ENCODE measurements at places on chromosomes 16 and 17.

DNA sequence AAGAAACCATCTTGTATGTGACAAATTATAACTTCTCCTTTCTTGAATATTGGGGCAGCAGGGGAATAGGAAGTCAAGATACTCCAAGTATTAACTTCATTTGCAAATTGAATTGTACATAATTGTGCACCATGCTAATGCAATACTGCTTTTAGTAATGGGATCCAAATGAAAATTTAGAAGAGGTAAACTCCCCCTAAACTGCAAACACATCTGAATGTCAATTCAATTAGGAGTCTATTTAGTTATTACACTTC, 4.5 kb downstream of the STAT5B start:
- no peak for DNase-seq

DNA sequence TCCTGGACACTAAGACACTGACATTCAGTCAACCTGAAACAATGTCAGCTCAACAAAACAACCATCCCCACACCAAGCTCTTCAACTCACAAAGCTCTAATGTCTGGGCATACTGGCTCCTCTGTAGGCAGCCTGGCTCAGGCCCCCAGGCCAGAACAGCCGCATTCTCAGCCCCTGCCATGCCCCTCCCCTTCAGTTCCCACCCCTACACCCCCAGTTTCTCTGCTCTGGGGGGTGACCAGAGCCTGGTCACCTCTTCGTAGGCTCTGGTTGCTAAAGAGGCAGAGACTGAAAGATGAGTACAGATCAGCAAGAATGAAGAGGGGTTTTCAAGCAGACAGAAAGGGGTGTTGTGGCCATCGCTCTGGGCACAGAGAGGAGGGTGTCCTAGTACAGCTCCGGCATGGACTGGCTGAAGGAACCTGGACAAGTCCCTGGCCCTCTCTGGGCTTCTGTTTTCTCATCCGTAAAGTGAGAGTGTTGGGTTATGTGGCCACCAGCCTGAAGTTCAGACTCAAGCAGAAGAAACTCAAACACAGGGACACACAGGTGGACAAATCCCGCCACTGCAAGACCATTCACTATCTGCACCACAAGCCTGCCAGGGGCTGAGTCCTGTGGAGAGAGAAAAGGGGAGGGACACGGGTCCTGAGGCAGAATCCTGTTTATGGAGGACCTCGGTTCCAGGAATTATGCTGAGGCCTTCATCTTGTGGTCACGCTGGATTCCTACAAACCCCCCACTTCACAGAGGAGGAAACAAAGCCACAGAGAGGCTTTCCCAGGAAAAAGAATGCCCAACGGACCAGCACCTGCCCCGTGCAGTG, 987 bp upstream of the SLC4A1 start:
- no peak for DNase-seq

DNA sequence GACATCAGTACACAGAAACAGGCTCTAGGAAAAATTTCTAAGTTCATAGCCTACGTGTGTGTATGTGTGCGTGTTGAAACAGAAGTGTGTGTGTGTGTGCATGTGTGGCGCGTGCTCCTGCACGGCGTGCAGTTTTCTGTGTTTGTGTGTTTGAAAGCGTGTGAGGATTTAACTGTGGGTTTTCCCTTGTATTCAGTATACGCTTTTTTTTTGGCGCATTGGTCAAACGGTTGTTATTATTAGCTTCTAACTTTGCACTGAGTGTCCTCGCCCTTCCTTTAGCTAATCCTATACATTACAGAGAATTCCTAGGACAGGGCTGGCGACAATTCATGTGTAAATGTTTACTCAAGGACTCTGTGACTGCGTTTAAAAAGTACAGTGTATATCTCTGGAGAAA, 23.0 kb downstream of the TMC6 start:
- peak; percentile 40 for DNase-seq

DNA sequence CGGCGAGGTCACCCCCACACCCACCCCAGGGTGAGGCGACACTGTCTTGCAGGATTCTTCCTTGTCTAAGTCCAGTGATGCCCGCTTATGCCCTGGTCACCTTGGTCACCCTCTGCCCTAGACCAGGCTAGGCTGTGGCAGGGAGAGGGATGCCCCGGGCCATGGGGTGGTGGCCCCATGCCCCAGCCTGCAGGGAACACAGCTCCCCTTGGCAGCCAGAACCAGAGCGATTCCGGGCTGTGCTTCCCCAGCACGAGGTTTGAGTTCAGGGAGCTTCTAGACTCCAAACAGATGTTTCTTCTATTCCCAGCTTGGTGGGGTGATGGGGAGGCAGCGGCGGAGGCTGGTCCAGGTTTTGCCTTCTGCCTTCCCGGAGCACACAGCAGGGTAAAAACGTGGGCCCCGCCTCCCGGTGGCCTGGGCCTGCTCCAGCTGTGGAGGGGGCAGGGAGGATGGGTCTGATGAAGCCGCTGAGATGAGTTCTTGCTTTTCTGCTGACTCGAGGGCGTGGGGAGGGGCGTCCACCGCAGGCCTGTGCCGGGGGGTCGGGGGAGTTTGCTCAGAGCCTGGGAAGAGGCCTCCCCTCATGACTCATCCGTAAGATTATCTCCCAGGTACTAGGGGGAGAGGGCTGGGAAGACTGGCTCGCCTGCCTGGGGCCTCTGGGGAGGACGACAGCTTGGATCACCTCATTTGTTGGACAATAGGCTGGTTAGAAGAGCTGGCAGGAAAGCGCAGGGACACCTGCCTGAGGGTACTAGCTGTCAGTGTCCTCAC, 15.4 kb downstream of the SMTNL2 start:
- DNase-seq, result no peak

DNA sequence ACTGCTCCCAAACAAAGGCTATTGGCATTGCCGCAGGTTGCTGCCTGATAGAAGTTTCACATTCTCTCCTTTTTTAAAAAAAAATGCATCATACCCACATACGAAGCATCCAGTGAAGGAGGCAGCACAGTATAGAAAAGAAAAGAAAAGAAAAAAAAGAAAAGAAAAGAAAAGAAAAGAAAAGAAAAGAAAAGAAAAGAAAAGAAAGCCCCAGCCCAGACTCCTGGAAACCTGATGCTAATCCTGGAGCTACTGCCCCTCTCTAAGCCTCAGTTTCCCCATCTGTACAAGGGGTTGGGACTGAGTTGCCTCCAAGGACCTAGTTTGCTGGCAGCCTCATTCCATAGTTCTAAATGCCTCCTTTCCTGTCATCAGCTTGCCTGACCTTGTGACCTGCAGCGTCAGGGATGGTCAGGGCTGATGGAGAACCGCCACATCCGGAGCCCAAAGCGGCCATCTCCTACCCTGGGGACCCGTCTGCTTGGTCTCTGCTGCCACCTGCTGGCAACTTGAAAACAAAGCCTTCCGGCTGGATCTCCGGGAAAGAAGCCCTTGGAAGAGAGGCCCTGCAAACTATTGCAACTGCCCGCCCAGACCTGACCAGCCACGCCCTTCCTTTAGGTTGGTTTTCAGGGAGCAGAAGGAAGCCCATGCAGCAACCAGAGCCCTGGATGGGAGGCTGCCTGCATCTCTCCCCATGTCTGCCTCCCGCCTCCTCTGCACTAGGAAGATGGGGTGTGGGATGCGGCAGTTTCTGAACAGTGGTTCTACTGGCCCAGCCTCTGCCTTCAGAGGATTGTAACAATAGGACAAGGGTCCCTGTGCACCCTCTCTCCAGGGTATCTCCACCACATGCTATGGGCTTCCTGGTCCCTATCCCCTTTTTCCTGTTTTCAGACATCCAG, 13.0 kb downstream of the AIPL1 start:
- DNase-seq, result peak; percentile 88

- DNase-seq, result no peak
Observed at GRCh38 chr17:80668375-80669148, 123.9 kb downstream of the RPTOR start.

DNA sequence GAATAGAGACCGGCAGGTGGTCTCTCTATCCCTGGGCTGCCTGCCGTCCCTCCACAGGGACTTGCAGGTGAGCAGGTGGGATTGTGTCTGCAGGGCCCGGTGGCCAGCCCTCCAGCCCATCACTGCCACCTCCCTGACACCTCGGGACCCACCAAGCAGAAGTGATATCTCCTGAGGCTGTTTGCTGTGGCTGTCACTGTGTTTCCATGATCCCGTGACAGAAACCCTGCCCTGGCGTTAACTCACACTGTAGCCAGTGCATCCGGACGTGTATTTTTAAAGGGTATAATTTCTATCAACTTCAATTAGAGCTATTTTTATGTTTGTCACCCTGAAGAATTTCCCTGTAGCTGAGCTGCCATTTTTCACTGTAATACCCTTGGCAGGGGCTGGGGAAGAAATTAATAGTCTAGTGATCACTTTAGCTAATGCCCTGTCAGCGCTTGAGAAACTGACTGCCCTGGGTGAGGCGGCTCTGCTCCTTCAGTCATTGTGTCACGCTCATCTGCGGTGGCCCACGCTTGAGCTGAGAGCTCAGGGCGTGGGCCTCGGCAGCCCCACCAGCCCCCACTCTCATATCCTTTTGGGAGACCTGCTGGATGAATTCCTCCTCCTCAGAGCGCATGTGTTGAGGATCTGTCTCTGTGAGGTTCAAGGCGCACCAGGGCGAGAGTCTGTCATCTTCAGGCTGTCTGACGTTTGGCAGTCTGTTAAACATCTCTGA, 229.9 kb upstream of the CIBAR2 start:
- no peak for DNase-seq

- no peak for DNase-seq
Observed at GRCh38 chr16:17759451-17760390, 289.0 kb upstream of the XYLT1 start.

All from HAP-1 (cell line).